ENCODE measurements at places on chromosomes 1 and 21. TPM values are rescaled to one million over a fixed set of nuclear protein-coding genes. Genes with fewer than 3 reads are reported as not detected.
A peak's percentile ranks its signal among the peaks of the same experiment; 100 is the strongest.

- DNase-seq, result no peak
Measured at GRCh38 chr1:183885142-183885735, 80.3 kb downstream of the RGL1 start.

- DNase-seq, result no peak
Measured at GRCh38 chr1:242208021-242208420, 209.1 kb upstream of the MAP1LC3C start.

DNA sequence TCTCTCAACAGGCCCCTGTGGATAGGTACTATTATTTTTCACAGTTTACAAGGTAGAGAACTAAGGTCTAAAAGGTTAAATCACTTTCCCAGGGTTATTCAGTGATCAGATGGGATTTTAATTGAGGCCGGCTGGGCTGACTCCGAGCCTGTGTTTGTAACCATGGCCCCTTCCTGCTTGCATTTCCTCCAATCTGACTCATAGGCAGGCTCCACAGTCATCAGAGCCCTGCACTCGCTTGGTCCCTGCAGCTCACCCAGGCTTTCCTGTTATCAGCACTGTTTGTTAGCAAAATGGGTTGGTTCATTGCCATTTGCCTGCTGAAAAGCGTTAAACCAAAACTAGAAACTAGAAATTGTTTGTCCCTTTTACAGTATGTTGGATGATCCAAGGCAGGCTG is 41.4 kb upstream of the LMX1A start:
- DNase-seq, result peak; percentile 65

DNA sequence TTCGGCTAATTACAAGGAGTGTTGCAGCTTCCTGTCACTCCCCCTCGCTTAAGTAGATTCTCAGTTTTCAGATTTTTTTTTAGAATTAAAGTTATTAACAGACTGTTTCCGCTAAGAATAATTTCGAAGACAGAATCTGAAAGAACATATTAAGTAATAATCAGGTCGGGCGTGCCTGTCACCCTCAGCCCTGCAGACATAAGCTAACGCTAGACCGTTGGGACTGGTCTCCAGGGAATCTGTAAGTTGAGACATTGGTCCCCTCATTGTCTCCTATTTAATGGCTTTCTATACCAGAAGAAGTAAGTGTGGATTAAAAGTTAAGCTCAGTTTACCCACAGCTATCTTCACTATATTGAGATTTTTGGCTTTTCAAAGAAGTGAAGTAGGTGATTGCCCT is 14.5 kb downstream of the NMNAT1 start:
- no peak for DNase-seq

DNA sequence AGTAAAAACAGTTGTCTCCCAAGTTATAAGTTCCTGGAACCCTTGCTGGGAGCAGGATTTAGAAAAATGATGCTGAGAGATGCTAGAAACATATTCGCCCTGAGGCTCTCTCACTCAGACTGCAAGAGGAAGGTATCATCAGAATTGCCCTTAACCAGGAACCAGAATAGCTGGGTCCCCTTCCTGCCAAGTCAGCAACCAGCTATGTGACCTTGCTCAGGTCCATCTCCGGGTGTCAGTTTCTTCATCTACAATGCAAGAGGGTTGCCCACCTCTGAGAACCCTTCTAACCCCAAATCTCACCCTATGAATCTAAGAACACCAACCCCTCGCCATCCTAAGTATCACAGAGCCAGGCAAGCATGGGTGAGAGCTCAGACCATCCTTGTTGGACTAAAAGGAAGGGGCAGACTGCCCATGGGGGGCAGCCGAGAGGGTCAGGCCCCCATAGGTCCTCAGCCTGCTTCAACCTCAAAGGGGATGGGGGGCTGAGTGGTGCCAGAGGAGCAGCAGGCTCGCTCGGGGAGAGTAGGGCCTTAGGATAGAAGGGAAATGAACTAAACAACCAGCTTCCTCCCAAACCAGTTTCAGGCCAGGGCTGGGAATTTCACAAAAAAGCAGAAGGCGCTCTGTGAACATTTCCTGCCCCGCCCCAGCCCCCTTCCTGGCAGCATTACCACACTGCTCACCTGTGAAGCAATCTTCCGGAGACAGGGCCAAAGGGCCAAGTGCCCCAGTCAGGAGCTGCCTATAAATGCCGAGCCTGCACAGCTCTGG is 390 bp upstream of the S100A9 start:
- DNase-seq, result no peak

GRCh38 chr1:44757420-44757819 is 17.8 kb downstream of the KIF2C start:
- DNase-seq, result no peak

DNA sequence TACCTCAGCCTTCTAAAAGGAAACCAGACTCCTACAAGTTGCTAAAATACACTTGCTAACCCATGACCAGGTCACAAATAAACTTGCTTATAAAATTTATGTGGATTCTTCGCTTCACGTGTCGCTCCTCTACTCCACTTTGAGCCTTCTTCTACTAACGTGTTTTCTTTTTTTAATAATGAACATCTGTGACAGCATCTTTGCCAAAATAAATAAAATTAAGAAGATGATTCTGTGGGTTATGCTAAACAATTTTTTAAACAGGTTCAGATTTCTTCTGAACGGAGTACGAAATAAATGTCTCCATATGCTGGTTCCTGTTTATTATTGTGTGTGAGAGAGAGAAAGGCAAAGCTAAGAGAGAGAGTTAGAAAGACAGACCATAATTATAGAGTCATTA is 735.8 kb downstream of the LTN1 start:
- peak; percentile 40 for DNase-seq

The KIF17 gene
- total RNA-seq, result 2.5 TPM

The CNTN2 gene
- 2.0 TPM for total RNA-seq

The BEND5 gene
- total RNA-seq, result 12.5 TPM

The CD48 gene
- 8.2 TPM for total RNA-seq
